ENCODE measurements at places on chromosomes 11 and 22. TPM values are rescaled to one million over a fixed set of nuclear protein-coding genes. Genes with fewer than 3 reads are reported as not detected.

The OR51I1 gene
- total RNA-seq, result not detected

The GGTLC3 gene
- not detected for total RNA-seq

The HEPHL1 gene
- not detected for total RNA-seq

The CST6 gene
- total RNA-seq, result not detected
